ENCODE measurements at places on chromosomes 16 and 17. TPM values are rescaled to one million over a fixed set of nuclear protein-coding genes. Genes with fewer than 3 reads are reported as not detected.

DNA sequence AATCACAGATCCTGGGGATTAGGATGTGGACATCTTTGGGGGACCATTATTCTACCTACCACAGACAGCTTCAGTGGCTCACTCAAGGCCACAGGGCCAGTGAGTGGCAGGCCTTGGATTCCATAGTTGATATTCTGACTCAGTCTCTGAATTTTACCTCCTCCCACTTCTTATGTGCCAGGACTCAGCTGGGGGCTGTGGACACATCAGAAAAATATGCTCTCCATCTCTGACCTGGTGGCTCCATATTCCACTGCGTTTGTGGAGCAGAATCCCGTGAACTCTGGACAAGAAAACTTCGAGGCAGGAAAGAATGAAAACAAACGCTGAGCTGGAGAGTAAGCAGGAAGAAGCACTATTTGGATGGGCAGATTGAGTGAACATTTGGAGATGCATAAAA, 301.8 kb upstream of the MAF start:
- no peak for DNase-seq

PLEKHG4 gene
- 33.2 TPM for total RNA-seq

- DNase-seq: no peak
Observed at GRCh38 chr17:14950686-14951085, 314.4 kb downstream of the PMP22 start.

DNA sequence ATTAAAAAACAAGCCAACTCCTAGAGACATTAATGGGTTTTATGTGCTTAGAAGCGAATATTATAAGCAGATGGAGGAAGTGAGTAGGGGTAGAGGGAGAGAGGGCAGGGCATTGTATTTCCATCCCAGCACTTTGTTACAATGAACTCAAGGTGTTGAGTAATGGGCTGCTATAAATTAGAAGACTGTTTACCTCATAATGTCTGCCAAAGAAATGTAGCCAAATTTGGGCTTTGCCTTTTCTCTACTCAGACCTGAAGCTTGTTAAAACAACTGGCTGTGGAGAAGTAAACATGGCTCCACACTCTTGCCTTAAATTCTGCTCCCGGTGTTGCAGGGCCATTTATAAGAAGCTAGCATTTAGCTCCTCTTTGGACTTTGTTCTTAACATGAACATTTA, 134.7 kb downstream of the PMP22 start:
- no peak for DNase-seq

DNA sequence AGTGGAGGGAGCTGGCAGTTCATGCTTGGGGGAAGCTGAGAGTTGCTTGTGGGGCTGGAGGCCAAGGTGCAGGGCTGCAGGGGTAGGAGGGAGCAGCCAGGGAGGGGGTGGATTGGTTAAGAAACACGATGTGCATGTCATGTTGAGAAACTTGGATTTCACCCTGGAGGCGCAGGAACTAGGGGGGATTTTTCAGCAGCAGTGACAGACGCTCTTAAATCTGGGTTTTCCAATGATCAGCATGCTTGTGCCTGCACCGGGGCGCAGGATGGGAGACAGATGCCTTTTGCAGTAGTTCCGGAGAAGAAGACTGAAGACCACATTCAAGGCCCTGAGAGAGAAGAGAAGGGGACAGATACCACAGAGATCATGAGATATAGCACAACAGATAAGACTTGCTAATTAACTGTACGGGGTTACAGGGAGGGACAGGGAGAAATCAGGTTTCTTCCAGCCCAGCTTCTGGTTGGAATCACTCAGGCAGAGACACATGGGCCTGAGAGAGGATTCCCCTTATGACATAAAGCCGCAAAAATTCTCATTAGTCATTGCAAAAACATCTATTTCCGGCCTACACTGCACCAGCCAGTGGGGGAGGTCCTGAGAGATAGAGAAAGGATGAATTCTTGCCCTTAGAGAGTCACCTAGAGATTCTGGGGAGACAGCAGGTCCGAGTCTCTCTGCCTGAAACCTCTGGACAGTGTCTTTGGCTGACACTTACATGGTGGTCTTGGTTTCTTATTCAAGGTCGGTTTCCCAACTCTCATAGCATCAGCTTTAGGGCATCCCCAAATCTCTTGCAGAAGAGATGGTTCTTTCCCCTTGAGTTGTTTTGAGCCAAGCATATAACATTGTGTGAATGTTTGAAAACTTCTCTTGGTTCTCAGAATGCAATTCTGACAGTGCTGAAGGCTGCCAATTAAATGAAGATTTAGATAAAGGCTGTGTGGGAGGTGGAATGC, 27.1 kb downstream of the CDH13 start:
- peak; percentile 66 for DNase-seq

GRCh38 chr17:13702266-13702665, 100.5 kb upstream of the HS3ST3A1 start:
- DNase-seq: no peak

DNA sequence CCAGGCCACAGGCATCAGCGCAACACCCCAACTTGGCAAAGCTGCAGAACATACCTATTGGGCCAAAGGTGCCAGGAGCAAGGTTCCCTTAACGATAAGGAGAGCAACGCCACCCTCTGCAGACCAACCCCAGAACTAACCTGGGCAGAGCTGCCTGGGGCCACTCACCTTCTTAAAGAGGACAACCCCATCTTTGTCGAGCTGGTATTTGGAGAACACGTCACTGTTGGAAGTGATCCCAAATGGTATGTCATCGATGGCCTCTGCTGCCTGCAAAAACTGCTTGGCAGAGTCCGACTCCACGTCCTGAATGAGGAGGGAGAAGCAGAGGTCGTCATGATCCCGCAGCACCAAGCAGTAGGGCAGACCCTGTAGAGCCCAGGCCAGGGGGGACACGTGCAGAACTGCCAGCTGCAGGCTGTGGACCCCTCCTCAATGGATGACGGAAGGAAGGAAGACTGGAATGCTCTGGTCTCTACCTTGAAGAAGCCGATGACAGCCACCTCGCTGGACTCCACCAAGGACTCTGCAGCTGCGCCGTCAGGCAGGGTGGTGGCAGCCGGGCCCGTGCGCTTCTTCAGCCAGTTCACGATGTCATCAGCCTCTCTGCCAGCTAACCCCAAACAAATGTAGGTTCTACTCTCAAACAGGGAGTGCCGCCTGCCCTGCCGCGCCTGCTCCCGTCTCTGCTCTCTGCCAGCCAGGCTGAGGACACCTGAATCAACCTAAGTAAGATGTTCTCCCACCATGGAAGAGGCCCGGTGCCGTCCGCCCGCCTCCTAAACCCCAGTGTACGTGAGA, 5.2 kb downstream of the P4HB start:
- no peak for DNase-seq

- no peak for DNase-seq
Observed at GRCh38 chr17:71067669-71068407, 898.5 kb downstream of the KCNJ2 start.

DNA sequence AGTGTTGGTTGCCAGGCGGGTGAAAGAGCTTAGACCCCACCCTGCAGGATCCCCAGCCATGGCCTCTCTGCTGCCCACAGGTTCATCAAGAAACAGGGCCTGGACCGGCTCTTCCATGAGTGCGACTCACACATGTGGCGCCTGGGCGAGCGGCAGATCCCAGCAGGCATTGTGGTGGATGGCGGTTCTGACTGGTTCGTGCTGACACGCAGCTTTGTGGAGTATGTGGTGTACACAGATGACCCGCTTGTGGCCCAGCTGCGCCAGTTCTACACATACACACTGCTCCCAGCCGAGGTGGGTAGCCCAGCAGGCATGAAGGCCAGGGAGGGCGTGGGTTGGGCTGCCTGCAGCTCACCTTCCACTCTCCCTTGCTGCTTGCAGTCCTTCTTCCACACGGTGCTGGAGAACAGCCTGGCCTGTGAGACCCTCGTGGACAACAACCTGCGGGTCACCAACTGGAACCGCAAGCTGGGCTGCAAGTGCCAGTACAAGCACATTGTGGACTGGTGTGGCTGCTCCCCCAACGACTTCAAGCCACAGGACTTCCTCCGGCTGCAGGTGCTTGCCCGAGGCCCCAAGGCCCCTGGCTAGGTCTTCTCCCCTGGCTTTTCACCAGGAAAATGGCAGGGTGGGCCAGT, 9.9 kb downstream of the XYLT2 start:
- no peak for DNase-seq

DNA sequence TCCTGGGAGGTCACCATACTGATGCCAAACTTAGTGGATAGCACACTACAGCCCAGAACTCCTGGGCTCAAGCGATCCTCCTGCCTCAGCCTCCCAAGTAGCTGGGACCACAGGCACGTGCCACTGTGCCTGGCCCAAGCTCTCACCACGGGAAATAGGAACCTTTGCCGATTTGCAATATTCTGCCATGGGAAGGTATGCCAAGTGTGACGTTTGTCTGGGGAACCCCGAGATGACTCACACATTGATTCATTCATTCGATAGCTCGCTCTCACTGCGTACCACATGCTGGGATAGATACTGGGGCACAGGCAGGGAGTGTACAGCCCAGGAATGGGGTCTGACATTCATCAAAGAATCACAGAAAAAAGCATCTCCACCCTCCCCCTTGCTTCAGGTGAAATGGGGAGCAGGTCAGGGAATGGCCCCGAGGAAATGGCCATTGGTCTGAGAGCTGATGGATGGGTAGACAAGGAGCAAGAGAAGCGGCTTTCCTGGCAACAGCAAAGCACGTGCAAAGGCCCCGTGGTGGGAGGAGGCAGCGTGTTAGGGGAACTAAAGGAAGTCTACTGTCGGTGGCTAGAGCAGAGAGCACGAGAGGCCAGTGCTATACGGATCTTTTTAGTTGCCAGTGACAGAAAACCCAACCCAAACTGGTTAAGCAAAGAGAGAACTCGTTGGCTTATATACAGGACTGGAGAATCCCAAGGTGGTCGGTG, 44.1 kb downstream of the DNAH17 start:
- peak; percentile 26 for DNase-seq

DNA sequence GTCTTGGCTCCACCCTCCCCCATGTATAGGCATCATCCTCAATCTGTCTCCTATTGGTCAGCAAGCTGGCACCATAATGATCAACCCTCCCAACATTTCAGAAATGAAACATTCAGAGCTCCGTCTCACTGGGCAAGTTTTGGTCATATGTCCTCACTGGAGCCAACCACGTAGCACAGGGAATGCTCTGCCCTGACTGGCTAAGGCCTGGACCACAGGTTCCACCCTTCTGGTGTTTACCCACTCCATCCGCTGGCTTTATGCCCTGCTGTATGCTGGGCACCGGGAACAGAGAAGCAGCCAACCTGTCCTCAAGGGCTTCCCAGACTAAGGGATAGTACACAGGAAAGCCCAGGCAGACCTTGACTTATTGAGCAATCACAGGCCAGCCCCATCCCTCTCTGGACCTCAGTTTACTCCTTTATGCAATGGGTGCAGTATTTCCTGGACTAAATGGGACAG, 20.5 kb downstream of the MYO15A start:
- no peak for DNase-seq

GRCh38 chr17:74012465-74012864, 191.0 kb upstream of the RPL38 start:
- DNase-seq: no peak

ZG16B gene
- total RNA-seq: 0.13 TPM

DNA sequence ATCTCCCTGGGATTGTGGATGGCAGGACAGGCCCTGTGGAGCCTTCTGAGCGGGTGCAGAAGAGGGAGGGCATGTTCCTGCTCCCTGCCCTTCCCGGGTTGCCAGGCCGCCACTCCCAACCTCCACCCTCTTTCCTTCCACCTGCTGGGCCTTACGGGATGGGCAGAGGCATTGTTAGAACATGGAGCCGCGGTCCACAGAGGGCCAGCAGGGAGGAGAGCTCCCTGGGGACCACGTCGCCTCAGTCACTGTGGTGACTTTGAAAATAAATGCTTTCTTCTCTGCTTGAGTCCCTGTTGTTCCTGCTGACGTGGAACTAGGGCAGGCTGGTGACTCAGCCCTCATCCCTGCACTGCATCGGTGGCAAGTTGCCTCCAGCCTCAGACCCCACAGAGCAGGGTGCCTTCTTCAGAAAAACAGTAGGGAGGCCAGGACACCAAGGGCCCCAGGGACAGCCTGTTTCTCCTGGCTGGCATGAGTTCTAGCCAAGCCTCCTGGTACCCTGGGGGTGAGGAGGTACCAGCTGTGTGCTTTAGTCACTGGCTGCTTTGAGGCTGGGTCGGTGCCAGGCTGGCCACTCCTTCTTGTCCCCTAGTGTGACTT, 224.9 kb downstream of the SEC14L1 start:
- no peak for DNase-seq
